Activated T-helper 1 cell treated with anti-CD3 and anti-CD28 coated beads, Interleukin-2, amount 50 U/mL, for 16 hours (primary cell): ENCODE measurements at places on chromosomes 3 and 15.

DNA sequence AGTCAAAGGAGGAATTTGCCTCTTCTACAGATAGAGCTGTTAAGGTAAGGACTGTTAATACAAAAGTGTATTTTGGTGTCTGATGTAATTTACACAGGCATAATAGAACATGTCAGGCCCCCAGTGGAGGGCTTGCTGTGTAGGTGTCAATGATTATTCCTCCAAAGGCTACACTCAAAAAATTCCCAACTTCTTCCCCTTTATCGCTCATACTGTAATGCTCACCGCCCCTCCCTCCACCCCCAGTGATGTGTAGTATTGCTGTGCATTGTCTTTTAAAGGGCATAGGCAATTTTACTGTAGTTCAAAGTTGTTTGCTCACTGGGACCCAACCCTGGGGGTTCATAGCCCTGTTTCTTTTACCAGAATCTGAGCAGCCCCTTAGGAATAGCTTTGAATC, 32.2 kb downstream of the NSUN3 start:
- no peak for DNase-seq

GRCh38 chr3:189096092-189096491, 75.7 kb upstream of the TPRG1 start:
- DNase-seq = no peak

DNA sequence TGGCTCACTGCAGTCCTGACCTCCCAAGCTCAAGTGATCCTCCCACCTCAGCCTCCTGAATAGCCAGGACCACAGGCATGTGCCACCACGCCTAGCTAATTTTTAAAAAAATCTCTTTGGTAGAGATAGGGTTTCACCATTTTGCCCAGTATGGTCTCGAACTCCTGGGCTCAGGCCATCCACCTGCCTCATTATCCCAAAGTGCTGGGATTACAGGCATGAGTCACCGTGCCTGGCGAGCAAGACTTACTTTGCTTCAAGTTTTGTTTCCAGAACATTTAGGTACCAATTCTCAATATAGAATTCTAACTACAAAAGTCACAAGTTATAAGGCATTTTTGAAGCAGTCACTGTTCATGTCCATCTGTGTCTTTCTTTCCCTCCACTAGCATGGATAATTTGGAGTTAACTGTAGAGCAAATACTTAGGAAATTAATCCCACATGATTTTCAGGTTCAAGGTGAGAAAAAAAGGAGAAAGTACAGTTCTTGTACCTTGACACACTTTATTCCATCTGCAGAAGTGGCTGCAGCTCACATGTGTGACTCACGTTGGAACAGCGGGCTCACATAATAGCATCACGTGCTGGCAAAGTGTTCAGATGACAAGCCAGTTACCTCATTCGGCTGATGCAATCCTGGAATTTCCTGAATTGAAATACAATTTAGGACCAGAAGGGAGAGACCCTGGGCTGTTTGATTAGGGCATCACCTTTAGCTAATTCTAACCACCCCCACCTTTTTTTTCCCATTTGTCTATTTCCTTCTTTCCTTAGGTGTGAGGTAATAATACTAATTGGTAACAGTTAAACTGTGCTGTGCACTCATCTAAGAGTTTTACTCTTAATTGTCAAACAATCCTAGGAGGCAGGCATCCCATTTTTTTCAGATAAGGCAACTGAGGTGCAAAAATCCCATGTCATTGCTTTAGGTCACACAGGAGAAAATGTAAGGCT, 46.9 kb upstream of the NEDD4 start:
- no peak for DNase-seq

DNA sequence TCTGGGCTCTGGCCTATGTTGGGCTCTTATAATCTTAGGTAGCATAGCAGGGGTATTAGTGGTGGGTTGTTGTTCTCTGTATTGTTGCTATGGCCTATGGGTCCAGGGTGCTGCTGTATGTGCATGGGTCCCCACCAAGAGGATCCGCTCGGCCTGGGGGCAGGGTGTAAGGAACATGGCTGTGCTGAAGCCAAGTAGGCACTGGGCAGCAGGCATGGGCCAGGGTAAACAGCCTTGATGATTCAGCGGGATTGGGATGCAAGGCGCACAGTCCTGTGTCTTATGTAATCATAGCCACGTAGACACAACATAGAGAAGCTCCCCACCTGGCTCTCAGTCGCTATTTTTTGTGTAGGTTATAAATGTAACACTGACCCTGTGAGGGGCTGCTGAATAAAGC, 306.9 kb downstream of the ZPLD1 start:
- DNase-seq = no peak

GRCh38 chr3:170982733-170983132, 43.8 kb downstream of the SLC2A2 start:
- no peak for DNase-seq

- DNase-seq = no peak
These were observed 132.7 kb downstream of the ANXA2 start for GRCh38 chr15:60265057-60265456.

GRCh38 chr3:152623286-152623911, 211.5 kb upstream of the P2RY1 start:
- DNase-seq = no peak

GRCh38 chr3:99084826-99085225, 183.3 kb upstream of the DCBLD2 start:
- DNase-seq = no peak

- no peak for DNase-seq
These were observed 31.0 kb upstream of the KLHL6 start for GRCh38 chr3:183586477-183586876.

DNA sequence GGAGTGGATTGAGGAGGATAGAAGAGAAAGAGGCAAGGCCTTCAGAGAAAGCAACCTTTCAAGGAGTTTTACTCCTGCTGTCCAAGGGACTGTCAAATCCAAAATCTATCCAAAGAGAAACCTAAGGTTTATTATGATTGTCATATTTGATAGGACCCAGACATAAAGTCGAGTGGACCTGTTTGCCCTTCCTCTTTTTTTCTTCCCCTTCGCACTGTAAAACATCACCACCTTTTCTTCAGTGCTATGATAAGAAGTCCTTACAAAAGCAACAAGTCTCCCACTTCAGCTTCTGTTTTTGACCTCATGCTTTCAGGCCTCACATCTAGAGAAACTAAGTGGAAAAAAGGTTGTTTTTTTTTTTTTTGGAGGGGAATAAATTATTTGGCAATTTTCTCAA, 73.0 kb downstream of the TRPC1 start:
- DNase-seq = no peak

GRCh38 chr3:113753376-113753985, 6.6 kb downstream of the ATP6V1A start:
- no peak for DNase-seq
